ENCODE measurements at places on chromosomes 7 and 10.

GRCh38 chr10:26507441-26507840, 69.3 kb downstream of the APBB1IP start:
- no peak for DNase-seq

DNA sequence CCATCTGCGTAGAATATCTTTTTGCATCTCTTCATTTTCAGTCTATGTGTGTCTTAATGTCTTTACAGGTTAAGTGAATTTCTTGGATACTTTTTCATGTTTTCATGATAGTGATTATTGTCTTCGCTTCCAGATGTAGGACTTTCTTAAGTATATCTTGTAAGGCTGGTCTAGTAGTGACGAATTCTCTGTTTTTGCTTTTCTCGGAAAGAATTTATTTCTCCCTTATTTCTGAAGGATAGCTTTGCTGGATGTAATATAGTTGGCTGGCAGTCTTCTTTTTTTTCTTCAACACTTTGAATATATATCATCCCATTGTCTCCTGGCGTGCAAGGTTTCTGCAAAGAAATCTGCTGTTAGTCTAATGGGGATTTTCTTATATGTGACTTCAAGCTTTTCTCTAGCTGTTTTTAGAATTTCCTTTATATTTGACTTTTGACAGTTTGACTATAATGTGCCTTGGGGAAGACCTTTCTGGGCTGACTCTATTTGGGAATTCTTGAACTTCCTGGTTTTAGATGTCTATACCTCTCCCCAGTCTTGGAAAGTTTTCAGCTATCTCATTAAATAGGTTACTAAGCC, 14.3 kb downstream of the GTPBP4 start:
- no peak for DNase-seq

- DNase-seq = no peak
Measured at GRCh38 chr7:158529181-158530096, 58.2 kb downstream of the PTPRN2 start.

GRCh38 chr7:104142147-104142546, 65.7 kb downstream of the ORC5 start:
- no peak for DNase-seq

GRCh38 chr10:25820472-25820871, 113.6 kb upstream of the MYO3A start:
- DNase-seq = no peak

DNA sequence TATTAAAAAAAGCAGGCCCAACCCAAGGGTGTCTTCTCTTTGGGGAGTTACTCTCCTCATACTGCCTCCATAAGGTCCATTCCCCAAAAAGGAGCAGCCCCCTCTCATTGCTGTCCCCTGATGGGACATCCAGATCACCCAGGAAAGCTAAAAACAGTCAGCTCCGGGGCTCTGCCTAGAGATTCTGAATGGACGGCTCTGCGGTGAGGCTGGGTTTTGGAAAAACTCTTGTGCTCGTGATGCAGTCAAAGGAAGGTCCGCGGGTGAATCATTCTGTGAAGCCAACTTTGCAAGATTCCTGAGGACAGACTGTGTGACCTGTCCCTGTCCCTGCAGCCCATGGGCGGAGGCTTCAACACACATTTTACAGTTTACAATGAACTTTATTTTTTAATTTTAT, 351.5 kb downstream of the TYW1 start:
- no peak for DNase-seq

- DNase-seq = no peak
Measured at GRCh38 chr7:19030281-19030680, 87.2 kb downstream of the TWIST1 start.

DNA sequence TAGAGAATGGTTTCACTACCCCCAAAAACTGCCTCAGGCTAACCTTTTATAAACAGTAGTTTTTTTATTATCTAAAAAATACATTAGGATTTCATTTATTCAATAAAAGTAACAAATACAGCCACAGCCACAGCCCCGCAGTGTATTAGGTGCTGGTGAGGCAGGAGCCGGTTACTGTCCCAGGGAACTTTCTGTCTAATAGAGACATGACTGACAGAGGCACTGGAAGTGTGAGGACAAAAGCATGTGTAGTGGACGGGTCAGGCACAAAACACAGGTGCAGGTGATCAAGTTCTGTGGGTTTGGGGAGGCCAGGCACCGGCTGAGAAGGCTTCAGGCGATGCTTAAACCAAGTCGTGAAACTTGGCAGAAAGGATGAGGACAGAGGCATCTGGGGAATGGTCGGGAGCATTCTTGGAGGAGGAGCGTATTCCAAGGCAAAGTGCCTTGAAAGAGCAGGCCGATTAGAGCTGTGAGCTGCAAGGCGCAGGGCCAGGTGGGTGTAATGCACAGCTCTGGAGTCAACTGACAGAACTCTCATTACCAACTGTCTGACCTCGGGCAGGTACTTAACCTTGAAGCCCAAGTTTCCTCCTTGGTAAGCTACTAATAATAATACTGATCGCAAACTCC, 138.2 kb downstream of the USP6NL start:
- no peak for DNase-seq

DNA sequence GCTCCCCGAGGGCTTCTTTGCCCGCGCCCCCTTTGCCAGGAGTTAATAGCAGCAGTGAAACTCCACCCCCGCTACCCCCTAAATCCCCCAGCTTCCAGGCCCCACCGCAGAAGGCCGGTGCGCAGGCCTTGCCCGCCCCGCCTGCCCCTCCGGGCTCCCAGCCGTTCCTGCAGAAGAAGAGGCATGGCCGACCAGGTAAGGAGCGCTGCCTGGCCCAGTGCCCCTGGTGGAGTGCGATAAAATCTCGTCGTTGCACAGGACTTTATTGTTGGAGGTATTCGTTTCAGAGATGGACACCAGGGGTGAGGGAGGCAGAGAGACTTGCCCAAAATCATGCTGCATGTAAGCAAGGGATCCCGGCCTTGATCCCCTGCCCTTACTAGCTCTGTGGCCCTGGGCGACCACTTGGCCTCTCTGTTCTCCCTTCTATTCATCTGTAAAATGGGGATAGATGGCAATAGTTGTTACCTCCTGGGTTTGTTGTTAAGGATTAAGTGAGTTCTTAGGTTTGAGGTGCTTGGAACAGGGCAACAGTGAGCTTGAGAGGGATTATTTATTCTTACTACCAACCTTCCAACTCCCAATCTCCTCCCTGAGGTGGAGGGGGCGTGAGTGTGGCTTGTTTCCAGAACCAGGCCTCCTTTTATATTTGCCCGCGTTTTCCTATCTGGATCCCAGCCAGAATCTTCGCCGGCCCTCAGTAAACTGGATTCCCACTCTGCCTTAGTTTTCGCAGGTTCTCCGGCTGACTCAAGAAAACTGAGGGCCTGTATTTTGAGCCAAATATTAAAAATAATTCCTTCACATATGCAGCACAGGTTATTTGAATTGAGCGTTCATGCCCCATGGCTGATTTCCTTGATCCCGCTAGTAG, 78.3 kb downstream of the WIPF3 start:
- no peak for DNase-seq

- no peak for DNase-seq
Measured at GRCh38 chr7:2022737-2023250, 210.0 kb downstream of the MAD1L1 start.

- peak; percentile 19 for DNase-seq
Measured at GRCh38 chr10:89793649-89794254, 92.4 kb downstream of the KIF20B start.

DNA sequence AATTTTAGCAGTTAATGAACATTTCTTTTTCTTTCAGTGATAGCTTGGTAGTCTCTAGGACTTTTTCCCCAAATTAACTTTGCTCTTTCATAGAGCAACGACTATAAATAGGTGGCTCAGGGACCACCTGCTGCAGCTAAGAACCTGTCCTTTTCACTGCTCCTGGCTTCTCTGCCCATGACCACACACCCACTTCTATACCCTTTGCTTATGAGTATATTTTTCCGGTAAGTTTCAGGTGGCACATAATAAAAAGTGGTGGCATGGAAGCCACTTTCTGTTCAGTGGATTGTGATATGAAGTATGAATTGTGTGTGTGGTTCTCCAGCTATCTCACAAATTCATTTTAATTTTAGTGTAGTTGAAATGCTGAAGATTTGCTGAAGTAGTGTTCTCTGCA, 1.2 kb downstream of the ING3 start:
- DNase-seq = no peak

DNA sequence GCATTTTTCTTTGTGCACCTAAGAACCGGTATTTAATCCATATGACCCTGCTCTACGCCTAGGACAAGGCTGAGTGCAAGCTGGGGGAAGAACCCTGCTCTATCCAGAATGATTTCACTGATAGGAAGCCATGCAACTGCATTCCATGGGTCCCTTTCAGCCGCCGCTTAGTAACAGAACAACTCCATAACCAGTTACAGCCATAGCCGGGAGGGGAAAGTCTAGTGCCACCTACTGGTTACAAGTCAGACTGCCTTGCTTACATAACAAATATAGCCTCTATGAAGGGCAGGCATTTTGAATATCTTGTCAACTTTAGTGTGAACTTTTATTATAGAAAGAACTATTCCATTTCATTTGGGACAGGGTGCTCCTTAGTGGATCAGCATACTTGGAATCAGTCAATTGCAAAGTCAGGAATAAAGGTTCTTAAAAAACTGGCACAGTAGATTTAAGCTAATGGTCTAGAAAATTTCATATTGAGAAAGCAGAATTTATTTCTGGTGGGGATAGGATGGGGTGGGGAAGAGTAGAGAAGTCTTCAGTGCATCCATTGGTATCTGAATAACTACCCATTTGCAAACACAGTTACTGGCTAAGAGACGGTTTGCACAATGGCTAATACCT, 521.7 kb downstream of the ADRA2A start:
- peak; percentile 16 for DNase-seq

DNA sequence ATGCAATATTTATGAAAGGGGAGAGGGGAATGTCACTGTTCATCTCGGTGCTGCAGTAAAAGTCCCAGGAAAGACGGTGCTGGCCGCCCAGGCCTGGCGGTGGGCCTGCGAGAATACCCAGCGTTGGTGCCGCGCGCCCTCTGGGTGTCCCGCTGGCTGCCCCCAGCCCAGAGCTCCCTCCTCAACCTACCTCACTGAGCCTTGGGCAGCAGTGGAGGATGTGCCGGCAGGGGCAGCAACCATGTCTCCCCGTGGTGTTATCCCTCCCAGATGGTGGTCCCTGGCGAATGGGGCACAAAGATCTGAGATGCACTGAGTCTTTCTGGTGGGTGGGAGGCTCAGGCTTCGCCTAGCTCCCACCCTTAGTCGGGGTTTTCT, 9.5 kb upstream of the TLX1 start:
- DNase-seq = no peak

DNA sequence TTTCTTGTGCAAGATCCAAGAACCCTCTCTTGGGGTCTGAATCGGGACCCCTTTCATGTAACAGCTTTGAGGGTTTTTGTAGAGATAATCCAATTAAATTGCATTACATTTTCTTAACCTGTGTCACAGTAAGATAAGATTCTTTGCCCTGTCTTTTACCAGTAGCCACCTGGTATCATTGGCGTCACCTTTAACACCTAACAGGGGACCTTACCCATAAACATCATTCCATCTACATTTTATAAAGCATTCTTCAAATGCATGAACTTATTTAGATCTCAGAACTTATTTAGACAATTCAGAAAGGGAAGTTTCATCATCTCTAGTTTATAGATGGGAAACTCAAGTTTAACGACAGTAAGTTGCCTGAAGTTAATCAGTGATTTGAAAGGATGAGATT, 106.4 kb upstream of the KLF6 start:
- no peak for DNase-seq

- no peak for DNase-seq
Measured at GRCh38 chr10:109587366-109587765, 335.9 kb downstream of the XPNPEP1 start.

DNA sequence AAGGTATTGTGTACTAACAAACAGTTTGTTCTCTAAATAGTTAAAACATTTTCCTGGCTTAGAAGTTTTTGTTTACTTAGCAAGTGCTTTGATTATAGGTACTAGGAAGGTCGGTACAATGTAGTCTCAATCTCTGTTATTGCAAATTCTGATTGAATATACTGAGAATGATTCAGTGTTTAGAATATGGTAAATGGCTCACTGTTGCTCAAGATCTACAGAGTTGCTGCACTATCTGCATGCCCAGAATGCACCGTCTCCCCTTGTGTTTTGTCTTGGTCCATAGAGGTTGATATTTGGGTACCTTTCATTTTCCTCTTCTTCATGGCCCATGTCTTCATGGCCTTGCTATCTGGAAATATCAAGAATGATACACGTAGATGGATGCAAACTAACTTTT, 99.6 kb downstream of the KLF6 start:
- DNase-seq = no peak

- DNase-seq = no peak
Measured at GRCh38 chr10:35446439-35446838, 110.1 kb downstream of the CCNY start.

DNA sequence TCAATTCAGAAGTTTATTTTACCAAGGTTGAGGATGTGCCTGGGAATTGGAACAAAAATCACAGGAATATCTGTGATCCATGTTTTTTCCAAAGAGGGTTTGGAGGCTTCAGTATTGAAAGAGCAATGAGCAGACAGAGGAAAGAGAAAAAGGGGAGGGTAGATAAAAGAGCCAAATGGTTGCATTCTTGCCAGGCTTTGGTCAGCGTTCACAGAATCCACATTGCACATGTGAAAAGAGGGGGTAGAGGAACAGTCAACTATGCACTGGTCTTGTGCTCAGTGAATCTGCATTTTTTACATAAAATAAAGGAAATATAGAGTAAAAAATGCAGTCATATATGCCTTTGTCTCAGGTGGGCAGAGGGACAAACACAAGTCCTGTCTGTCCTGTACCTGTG, 20.6 kb upstream of the ERCC6 start:
- DNase-seq = no peak

DNA sequence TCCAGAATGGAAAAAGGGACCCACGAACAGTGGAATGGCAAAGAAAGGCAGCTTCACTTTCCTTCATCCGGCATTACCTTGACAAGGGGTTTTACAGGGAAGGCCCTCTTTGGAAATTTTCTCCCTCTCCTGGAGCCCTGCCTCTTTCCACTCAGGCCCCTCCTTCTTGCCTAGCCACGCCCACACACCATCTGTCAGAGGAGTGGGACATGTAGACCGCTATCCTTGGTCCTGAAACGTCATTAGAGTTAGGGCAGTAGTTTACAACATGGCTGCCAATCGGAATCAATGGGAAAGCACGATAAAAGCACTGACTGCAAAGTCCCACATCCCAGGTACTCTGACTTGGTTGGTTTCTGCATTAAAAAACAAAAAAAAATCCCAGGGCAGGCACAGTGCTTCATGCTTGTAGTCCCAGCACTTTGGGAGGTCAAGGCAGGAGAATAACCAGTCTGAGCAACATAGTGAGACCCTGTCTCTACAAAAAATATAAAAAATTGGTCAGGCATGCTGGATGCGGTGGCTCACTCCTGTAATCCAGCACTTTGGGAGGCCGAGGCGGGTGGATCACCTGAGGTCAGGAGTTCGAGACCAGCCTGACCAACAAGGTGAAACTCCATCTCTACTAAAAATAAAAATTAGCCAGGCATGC, 96.4 kb downstream of the MARCHF5 start:
- no peak for DNase-seq
